ENCODE measurements at places on chromosomes 3 and 15. TPM values are rescaled to one million over a fixed set of nuclear protein-coding genes. Genes with fewer than 3 reads are reported as not detected.

- H3K4me1 ChIP-seq = peaks cover 42% of the 10 kb centered on the region
- H3K27me3 ChIP-seq = no peaks in the 10 kb centered on the region
- peak overlapping the region; percentile 65 for H3K27ac ChIP-seq
- H3K36me3 ChIP-seq = no peaks in the 10 kb centered on the region
Observed at GRCh38 chr3:119184796-119185570, 11.6 kb downstream of the UPK1B start.

DNA sequence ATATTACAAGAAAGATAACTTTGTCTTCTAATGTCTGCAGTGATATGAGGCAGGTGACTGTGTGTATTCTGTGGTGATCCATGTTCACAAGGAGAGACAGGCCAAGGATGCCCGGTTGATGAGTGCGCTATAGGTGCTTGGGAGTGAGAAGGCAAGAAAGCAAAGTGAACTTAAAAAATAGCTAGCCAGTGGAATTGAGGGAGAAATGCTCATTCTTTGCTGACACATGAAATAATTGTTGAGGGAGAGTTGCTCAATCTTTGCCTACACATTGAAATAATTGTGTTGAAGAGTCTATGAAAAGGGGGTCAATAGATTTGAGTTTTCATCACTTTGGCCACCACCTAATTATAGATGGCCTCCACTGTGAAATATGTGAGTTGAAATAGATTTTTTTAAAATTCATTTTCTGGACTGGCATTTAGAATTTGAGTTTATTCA is 156.3 kb downstream of the LPP start:
- no peak for DNase-seq
- H3K4me1 ChIP-seq = no peaks in the 10 kb centered on the region
- H3K27me3 ChIP-seq = no peaks in the 10 kb centered on the region

GRCh38 chr15:79035111-79035601 is 55.4 kb downstream of the RASGRF1 start:
- peak; percentile 29 for DNase-seq
- peaks cover 31% of the 10 kb centered on the region for H3K27me3 ChIP-seq
- H3K27ac ChIP-seq = no peak overlapping the region
- H3K4me1 ChIP-seq = no peaks in the 10 kb centered on the region

Gene ANKRD34C
- total RNA-seq = not detected

Gene C3orf22
- not detected for total RNA-seq

Gene PCOLCE2
- total RNA-seq = 46.4 TPM

Gene DOCK3
- 0.51 TPM for total RNA-seq

Gene RUVBL1
- 45.0 TPM for total RNA-seq
